ENCODE measurements at places on chromosomes 16 and 17.

- DNase-seq = no peak
Observed at GRCh38 chr16:48597563-48598387, 12.2 kb downstream of the N4BP1 start.

DNA sequence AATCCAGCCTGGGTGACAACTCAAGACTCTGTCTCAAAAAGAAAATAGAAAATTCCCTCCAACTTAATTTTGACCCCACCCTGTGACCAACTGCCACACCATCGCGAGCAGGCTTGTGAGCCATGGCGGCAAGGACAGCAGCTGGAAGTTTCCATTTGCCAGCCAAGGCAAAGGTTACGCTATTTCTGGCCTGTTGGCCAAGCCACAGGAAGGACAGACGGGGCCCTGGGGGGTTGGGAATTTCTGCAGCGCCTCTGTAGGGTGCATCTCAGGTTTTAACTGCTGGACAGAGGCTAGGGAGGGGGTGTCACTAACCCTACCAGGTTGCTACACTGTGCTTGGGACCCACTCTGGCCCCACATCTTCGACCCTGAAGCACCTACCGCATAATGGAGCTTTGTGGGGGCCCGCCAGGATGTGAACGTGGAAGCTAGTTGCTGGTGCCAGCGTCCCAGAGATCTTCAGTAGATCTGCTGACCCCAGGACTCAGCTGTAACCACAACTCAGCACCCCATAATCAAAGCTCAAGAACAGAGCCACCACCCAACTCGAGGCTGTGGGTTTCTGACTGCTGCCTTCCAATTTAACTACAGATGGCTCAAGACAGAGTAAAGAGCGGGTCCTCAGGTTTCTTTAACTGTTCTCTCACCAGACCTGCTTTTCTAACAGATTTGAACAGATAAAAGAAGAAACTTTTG, 10.9 kb downstream of the KIFC3 start:
- no peak for DNase-seq

GRCh38 chr16:23920446-23920845, 84.7 kb downstream of the PRKCB start:
- no peak for DNase-seq

- DNase-seq = no peak
Observed at GRCh38 chr17:27339198-27339835, 45.4 kb downstream of the WSB1 start.

DNA sequence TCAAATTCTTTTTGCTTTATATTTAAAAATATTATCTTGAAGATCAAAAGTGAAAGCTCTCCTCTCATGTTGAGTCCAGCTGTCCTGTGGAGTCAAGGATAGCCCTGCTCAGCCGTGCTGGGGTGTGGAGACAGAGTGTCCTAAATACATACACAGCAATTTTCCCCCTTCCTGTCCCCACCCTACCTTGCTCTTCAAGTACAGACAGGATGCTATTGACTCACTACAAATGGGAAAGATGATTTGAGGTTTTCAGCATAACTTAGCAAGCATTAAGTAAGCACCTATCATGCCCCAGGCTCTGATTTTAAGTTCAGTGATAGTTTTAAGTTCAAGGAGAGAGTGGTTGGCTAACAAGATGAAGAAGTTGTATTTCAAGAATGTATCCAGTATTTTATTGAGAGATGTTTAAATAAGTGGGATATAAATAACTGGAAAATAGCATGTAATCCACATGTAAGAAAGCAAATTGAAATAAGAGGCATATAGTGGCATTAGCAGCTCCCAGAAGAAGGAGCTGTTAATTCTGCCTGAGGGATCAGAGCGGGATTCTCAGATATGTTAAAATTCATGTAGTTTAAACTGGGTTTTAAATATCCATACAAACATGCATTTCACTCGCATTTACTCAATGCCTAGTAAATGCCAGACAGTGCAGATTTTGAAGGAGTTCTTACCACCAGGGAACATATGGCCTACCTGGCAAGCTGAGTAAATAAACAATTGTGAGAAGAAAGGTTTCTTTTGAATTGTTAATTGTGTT, 183.5 kb upstream of the ANKFN1 start:
- no peak for DNase-seq

DNA sequence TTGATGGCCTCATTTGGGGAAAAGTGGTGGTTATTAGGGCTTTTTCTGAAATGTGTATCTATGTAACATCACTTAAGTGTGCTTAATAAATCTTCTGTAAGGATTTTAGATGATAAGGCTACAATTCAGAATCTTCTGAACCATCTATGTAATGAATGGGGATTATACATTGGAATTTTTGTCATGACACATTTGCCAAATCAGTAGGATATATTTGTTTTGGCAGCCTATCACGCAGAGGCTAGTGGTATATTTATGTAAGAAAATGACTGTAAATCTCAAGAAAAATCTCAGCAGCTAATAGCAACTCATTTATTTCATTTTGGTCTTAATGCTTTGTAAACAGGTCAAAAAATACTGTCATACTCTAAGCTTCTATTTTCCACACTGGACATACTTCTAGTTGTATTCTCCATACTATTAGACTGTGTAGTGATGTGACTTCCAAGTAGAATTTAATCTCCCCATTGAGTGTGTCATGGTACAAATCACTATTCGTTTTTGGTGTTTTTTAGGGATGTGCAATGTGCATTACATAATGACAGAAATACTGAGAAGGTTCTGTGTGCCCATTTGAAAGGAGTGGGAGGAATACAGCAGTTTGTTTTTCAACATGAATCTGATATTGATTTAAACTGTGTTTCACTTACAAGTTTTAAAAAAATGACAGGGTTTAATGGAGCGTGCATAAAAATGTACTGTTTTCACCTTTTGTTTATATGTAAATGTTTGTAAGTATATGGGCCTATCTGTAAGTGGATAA, 29.2 kb downstream of the CLUH start:
- no peak for DNase-seq

GRCh38 chr16:63415014-63415413, 1378.8 kb upstream of the CDH8 start:
- DNase-seq = no peak

Measured in stimulated activated CD8-positive, alpha-beta memory T cell treated with anti-CD3 and anti-CD28 coated beads, Interleukin-7, amount 100 ng/mL, for 48 hours (primary cell).